ENCODE measurements at places on chromosomes 5 and 9.

- no peak for DNase-seq
Observed at GRCh38 chr5:59092758-59093157, 509.9 kb downstream of the RAB3C start.

GRCh38 chr9:18941060-18941740 lies 91.8 kb downstream of the SAXO1 start:
- DNase-seq, result no peak

DNA sequence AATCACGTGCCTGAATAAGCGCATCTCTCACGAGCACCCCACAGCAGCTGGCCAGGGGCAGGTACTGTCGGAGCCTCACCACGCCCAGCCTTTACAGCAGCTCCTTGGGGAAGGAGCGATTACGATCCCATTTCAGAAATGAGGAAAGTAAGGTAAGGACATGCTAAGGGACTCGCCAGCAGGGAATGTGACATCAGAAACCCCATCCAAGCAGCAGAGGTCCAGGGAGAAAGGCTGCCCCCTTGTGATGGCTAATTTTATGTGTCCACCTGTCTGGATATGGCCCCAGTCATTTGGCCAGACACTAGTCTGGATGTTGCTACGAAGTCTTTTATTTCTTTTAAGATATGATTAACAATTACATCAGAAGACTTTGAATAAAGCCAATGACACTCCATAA lies 77.3 kb downstream of the UBE2QL1 start:
- no peak for DNase-seq

GRCh38 chr5:14256026-14256690 lies 113.0 kb downstream of the TRIO start:
- DNase-seq, result no peak

DNA sequence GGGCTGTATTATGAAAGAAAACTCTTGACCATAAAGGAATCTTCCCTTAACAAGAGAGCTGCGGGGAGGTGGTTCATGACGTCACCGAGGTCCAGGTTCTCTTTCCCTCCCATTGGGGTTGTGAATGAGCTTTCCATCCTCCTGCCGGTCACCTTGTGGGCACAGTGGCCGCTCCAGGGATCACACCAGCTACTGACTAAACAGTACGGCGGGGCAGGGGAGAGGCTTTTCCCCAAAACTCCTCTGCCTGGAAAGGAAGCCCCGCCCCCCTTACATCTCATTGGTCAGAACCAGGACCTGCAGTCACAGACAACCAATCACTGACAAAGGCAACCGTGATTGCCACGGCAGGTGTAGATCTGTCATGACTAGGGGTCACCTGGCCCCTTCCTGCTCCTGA lies 35.6 kb downstream of the ROR2 start:
- no peak for DNase-seq

DNA sequence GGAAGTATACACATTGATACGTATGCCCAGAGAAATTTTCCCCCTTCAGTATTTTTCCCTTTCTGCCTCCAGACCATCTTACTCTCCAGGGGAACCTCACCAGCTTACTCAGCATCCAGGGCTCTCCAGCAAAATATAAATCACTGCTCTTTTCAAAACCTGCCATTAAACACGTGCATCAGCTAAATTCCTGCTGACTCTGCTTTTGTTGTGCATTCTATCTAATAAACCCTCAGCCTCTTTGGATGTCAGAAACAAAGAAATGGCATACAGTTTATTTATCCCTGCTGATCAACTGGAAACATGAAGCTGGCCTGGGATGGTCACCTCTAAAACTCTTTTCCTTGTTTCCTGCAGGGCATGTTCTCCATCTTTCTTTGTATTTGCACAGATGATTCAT lies 126.8 kb downstream of the TRPM3 start:
- DNase-seq, result peak; percentile 36

DNA sequence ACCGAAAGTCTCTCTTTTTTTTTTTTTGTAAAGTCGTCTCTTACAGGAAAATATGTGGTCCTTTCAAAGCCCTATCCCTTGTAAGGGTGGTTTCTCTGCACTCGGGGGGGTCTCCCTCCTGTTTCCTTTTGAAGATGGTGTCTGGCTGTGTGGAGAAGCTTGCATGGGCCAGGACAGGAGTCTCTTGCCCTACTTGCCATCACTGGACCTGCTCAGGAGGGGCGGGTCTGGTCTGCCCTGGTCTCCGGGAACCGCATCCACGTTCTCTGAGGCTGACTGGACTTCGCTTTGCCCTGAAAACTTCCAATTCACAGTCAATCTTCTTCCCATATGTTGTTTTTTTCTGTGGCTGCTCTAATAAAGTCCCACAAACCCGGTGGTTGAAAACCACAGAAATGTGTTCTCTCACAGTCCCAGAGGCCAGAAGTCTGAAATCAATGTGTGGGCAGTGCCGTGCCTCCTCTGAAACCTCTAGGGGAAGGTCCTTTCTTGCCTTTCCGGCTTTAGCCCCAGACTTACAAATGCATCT lies 92.9 kb upstream of the IER5L start:
- DNase-seq, result peak; percentile 29

- peak; percentile 7 for DNase-seq
Observed at GRCh38 chr5:28397502-28397941, 1359.1 kb upstream of the CDH9 start.

- DNase-seq, result no peak
Observed at GRCh38 chr9:24776226-24776625, 230.5 kb upstream of the IZUMO3 start.

DNA sequence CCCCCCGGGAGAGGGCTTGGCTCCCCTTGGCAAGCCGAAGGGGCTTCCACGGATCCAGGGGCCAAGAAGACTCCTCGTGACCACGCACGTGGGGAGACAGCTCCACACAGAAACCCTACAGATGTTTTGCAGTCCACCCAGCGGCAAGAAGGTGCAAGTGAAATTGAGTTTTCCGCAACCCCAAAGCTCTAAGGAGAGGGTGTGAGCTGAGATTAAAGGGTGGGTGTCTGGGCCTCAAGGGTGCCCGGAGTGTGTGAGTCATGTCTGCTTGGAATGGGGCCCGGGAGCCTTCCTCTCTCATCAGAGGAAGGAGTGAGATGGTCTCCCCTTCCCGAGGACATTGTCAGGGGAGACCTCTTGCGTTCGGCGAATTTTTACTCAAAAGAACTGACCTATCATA lies 79.1 kb downstream of the OLFM1 start:
- no peak for DNase-seq

DNA sequence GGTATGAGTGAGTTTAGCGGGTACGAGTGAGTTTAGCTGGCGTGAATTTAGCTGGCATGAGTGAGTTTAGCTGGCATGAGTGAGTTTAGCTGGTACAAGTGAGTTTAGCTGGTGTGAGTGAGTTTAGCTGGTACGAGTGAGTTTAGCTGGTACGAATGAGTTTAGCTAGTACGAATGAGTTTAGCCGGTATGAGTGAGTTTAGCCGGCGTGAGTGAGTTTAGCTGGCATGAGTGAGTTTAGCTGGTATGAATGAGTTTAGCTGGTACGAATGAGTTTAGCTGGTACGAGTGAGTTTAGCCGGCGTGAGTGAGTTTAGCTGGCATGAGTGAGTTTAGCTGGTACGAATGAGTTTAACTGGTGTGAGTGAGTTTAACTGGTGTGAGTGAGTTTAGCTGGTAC lies 41.0 kb downstream of the PNPLA7 start:
- DNase-seq, result no peak

DNA sequence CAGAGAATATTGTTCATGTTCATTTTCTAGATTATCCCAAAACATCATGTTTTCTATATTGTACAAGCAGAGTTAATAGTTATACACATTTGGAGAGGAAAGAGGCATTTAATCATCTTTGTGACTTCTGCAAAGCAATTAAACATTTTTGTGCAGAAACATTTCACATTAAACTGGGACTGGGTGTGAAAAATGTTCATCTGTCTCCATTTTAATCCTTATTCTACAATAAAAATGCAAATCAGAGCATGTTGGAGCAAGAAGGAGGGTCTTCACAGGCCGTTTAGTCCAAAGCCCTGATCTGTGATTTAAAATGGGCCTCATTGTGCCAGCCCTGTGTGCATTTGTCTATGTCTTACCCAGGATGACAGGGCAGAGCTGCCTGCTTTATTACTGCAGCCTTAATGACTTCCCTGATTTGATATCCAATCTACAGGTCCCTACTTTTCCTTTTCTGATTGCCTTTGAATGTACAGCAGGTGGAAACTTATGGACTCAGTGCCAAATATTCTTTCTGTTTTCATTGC lies 183.5 kb downstream of the CAVIN4 start:
- DNase-seq, result no peak

DNA sequence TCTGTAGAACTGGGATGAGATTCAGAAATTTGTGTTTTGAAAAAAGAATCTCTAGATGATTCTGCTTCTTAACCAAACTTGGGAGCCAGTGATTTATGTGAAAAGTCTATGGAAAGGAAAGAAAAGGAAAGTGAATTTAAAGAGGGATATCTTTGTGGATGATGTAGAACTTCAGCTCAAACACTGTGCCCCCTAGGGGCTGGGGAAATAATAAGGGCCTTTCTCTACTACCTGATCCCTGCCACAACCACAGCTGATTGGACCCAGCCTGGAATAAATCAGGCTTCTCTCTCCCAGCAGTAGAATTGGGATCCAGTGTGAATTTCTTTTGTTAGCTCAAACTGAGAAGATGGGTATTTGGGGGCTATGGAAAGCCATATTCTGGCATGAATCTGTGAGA lies 155.0 kb downstream of the PRELID2 start:
- no peak for DNase-seq

DNA sequence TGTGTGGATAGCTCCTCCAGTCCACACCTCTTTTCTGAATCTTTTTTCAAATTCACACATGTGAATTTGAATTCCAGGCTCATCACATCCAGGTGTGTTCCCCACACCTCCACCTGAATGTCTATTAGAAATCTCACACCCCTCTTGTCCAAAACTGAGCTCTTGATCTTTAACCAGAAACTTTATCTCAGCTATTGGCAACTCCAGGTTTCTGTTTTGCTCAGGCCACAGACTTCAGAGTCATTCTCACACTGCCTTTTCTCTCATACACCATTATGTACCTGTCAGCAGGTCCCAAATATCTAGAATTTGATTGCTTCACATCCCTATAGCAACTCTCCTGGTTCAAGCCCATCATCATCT lies 11.6 kb downstream of the NIPSNAP3B start:
- no peak for DNase-seq

DNA sequence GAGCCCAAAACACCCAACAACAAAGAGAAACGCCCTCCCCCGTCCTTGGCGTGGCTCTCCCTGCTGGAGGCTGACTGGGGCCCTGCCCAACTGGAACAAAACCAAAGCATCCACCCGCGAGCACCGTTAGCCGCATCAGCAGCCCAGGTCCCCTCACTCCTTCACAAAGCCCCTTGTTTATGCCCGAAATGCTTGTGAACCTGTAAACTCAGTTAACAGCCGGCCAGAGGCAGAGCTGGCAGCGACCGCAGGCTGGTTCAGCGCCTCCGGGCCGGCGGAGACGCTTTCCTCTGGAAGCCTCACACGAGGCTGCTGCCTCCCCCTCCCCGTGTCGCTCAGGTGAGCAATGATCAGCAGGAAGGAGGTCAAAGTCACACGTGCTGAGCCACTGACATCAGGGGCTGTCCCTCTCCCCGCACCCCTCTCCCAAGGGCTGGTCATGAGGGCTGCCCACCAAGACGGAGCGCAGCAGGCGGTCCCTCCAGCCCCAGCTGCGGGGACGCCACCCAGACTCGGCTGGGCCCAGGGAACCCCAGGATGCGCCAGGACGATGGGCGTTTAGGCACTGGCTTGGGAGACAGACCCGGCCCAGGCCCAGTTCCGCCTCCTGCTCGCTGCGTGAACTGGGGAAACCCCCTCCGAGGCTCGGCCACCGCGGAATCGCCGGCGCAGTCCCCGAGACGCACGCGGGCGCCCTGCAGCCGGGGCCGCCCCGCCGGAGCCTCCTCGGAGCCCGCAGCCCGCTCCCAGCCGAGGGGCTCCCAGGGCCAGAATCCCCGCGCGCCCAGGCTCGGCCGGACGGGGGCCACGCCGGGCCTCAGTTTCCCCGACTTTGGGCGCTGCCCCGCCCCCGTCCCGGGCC lies 563 bp downstream of the SNAPC4 start:
- no peak for DNase-seq

DNA sequence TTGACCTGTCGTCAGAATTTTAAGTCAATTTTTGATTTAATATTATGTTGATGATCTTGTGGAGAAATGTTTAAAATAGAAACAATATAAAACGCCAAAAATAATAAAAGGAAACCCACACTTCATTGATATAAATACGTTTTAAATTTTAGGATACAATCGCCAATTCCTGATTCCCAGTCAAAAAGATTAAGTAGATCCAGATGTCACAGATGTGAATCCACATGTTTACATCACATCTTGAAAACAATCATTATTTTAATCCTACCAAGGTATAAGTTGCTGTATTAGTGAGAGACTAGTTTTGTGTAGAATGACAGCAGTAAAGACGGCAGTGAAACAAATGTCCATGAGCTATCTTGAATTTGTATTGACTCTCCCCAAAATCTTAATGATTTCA lies 4.9 kb downstream of the TAS2R1 start:
- DNase-seq, result no peak

- DNase-seq, result no peak
Observed at GRCh38 chr5:110965773-110966581, 105.5 kb upstream of the TSLP start.

- DNase-seq, result no peak
Observed at GRCh38 chr5:112647428-112647827, 90.3 kb upstream of the APC start.

DNA sequence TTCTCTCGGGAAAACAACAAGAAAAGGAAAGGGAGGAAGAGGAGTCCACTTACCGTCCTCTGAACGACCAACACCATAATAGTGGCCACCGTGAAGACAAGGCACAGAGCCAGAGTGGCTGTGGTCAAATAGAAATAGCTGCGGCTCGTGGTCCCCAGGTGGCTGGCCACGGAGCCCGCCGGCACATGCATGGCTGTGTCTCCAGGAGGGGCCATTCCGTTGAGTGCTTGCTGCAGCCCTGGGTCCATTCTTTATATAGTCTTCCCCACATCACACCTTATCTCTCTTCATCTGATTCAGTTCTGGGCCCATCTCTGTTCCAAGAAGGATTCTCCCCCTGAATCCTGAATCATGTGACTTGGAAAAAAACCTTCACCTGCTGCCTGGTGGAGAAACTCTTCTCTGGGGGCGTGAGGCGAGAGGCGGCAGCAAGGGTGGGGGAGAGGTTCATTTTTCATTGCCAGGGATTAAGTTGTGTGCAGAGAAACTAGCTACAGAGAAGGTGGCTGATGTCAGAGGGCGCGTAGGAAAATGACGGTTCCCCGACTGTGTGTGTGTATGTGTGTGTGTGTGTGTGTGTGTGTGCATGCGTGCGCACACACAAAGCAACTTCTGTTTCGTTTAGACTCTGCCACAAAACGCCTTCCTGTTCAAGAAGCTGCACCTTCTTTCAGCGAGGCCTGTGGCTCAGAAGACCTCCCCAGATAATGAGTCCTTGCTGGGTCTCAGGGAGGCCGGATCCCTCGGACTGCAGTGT lies at the start of gene TNFSF8:
TSS of gene TNFSF8 (minus strand) at position 536 of the 757 bp plus-strand sequence. CDS start at position 248, 288 bp downstream.
- DNase-seq, result no peak

- no peak for DNase-seq
Observed at GRCh38 chr9:127130661-127131538, 8.5 kb upstream of the ANGPTL2 start.

DNA sequence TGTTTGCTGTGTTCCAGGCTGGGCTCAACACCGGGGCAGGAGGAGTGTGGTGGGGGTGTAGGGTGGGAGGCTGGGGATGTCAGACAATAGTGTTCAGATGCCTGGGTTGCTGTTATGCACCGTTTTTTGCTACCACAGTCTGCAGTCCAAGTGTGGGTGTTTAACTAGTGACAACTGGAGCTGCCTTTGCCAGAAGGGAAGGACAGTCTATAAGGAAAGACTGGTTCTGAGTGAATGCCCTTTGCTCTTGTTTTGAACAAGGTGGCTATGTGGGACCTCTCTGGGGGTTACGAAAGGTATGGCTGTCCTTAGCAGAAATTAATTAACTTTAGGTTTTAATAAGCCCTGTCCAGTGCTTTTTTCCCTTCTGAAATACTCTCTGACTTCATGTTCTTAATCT lies 118.5 kb upstream of the GNA14 start:
- no peak for DNase-seq
